ENCODE measurements at places on chromosomes 16 and 17. TPM values are rescaled to one million over a fixed set of nuclear protein-coding genes. Genes with fewer than 3 reads are reported as not detected.

CRHR1 gene
- polyA plus RNA-seq = 0.47 TPM

ADAMTS18 gene
- 3.3 TPM for polyA plus RNA-seq

CXCL16 gene
- polyA plus RNA-seq = 9.5 TPM

CCL1 gene
- polyA plus RNA-seq = not detected

TSNAXIP1 gene
- 7.8 TPM for polyA plus RNA-seq

DNA sequence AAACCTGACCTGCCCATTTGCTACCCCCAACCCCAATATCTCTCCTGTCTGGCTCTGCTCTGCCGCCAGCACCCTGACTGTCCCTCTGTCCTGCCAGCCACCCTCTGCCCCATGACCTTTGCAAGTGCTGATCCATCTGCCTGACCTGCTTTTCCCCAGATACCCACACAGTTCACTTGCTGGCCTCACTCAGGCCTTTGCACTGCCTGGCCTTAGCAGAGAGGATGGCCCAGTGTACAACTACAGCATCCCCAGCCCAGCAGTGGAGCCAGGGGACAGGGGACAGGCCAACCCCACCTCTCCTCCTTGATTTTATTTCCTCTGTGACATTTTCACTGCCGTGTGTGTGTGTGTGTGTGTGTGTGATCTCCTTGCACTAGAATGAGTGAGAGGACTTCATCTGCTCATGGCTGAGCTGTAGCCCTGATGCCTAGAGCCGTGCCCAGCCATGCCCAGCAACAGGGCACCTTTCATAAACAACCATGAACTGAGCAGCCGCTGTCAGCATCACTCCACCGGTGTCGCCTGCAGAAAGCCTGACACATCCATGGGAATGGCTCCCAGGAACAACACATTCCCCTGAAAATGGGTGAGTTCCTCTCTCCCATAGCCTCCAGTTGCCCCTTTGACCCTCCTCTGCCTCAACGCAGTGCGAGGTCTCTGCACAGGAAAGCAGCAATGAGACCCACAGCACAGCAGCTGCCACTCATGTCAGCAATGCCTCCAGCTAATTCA is 36.0 kb upstream of the RBFOX3 start:
- DNase-seq = no peak

DNA sequence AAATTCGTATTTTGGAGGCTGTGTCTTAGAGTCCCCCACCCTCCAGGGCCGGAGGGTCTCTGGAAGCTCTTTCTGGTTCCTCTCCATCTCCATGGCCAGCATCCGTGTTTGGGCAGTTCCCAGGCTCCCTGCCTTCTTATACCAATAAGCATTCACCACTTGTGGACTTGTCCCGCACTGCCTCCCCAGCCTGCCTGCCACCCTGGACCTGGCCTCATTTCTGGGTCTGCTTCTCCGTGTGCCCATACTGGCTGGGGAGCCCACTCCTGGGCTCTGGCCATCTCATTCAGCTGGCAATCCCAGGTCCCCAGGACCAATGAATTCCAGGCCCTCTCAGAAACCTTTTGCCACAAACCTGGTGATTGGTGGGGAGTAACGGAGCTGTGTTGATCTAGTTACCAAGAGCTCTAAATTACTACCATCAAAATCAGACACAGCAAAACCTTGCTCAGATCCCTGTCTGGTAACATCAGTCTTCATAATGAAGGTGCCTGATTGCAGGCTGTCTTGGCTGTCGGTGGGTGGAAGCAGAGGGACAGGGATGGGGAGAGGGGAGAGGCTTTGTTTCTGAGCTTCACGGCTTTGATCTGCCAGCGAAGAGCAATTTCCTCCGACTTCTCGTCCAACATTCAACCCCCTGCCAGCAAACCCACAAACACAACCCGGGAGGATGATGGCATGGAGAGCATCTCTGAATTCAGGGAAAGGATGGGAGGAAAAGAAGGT is 27.7 kb upstream of the CRHR1 start:
- DNase-seq = peak; percentile 6

DNA sequence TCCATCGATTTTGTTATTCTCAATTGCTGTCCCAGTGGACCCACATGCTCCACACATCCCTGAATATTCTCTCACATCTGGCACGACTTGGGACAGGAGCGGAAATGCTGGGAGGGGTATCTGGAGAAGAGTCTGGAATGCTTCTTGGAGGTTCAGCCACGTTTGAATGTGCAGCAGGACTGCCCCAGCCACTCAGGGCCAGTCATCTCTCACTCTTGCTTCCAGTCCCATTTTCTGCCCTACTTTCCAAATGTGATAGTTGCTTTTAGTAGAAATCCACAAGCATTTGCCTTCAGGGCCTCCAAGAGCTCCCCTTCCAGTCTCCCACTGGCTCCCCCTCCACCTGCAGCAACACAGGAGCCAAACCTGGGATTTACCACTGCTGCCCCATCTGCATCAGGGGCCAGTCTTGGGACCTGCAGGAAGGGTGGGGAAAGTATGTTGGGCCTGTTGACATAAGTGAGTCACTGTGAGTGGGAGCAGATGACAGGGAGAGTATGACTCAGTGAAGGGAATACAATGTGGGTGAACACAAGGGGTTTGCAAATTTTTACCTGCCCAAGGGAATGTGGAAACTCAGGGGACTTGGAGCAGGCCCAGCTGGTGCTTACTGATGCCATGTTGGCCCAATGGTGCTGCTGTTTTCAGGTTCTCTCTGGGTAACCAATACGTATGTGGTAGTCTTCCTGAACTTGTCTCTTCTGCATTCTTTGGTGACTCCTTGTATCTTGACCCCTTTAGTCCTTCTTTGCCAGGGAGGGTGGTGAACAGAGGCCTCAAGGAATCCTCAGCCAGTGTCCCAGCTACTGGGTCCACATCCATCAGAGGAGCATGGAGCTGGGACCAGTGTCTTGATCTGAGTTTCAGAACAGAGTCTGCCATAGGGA is 78.8 kb upstream of the CRHR1 start:
- no peak for DNase-seq

DNA sequence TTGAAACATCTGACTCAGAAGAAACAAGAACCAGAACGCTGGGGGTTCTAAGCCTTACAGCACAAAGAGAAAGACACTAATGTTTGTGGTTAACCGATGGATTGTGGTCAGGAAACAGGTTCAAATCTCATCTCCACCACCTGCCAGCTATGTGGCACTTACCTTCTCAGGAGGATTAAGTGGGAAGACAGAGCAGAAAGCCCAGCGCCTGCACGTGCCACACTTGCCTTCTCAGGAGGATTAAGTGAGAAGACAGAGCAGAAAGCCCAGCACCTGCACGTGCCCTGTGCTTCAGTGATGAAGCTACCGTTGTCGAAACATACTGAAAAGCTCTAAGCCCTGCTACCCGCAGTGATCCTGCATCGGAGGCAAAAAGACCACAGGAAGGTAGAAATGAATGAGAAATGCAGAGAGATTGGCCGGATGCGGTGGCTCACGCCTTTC is 90.6 kb downstream of the NXN start:
- no peak for DNase-seq

DNA sequence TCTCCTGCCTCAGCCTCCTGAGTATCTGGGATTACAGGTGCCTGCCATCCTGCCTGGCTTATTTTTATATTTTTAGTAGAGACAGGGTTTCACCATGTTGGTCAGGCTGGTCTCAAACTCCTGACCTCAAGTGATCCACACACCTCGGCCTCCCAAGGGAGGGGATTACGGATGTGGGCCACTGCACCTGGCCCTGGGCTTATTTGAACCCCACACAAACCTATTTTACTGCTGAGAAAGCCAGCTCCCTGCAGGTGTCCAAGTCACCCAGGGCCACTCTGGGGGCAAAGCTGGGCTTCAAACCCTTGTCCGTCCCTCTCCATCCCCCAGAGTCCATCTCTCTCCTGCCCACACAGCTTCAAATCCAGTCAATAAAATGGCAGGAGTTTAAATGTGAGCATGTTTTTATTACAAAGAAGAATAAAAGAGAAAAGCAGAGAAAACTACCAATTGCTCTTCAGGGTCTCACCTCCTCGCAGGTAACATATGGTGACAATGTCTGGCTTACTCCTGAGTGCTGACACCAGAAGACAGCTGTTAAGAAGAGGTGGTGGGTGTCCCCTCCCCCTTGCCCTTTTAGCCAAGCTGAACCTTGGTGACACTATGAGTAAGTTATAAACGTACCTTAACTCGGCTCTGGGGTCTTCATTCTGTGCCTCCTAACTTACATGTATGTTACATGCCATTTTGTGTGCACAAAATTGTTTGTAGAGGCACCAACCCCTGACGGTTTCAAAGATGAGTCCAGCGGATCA is 45.4 kb downstream of the LAT start:
- DNase-seq = no peak

- no peak for DNase-seq
Observed at GRCh38 chr17:15973016-15973415, 26.5 kb downstream of the ZSWIM7 start.

DNA sequence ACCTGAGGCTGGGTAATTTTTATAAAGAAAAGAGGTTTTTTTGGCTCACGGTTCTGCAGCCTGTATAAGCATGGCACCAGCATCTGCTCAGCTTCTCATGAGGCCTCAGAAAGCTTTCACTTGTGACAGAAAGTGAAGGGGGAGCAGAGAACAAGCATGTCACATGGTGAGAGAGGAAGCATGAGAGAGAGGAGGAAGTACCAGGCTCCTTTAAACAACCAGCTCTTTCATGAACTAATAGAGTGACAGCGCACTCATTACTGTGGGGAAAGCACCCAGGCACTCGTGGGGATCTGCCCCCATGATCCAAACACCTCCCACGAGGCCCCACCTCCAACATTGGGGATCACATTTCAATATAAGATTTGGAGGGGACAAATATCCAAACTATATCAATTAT is 86.8 kb downstream of the USP32 start:
- DNase-seq = no peak

DNA sequence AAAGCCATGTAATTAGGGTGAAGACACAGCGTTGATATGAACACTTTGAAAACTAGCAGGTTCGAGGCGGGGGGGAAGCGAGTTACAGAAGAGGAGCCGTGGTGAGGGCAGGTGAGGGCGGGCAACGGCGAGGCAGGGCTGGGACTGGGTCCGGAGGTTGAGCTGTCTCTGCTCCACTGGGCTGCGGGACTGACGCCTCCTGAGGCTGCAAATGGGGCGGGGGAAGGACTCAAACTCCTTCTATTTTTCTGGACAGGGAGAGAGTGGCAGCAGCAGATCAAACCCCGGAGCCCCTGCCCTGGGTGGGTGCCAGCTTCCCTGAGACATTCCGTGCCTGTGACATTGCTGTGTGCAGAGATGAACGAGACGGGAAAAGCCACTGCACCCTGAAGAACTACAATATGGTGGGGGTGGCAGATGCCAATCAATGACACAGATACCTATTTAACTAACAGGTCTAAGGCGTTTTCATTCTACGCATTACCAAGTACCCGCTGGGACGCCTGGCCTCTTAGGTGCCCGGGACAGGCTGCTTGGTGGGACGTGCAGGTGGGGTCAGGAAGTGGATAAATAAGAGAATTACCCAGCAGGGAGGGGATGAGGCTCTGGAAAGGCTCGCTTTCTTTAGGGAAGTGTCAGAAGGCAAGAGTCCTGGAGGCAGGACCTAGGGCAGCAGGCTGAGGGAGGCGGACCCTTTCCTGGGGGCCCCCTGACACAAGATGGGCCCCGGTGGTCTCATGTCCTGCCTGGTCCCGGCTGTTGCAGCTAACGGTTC is 30.4 kb downstream of the RPH3AL start:
- DNase-seq = no peak

DNA sequence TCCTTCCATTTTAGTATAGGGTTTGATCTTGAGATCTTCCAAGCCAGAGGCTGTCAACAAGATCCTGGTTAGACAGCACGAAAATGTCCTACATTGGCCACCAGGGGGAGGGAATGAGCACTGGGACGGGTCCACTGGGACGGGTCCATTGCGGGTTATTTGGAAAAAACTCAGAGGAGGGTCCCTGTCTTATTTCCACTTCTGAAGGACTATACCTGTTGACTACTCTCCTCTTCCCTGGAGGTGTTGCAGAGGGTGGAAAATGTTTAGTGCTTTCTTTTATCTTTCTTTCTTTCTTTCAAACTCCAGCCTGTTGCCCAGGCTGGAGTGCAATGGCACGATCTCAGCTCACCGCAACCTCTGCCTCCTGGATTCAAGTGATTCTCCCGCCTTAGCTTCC is 2.5 kb downstream of the TTLL6 start:
- peak; percentile 55 for DNase-seq

DNA sequence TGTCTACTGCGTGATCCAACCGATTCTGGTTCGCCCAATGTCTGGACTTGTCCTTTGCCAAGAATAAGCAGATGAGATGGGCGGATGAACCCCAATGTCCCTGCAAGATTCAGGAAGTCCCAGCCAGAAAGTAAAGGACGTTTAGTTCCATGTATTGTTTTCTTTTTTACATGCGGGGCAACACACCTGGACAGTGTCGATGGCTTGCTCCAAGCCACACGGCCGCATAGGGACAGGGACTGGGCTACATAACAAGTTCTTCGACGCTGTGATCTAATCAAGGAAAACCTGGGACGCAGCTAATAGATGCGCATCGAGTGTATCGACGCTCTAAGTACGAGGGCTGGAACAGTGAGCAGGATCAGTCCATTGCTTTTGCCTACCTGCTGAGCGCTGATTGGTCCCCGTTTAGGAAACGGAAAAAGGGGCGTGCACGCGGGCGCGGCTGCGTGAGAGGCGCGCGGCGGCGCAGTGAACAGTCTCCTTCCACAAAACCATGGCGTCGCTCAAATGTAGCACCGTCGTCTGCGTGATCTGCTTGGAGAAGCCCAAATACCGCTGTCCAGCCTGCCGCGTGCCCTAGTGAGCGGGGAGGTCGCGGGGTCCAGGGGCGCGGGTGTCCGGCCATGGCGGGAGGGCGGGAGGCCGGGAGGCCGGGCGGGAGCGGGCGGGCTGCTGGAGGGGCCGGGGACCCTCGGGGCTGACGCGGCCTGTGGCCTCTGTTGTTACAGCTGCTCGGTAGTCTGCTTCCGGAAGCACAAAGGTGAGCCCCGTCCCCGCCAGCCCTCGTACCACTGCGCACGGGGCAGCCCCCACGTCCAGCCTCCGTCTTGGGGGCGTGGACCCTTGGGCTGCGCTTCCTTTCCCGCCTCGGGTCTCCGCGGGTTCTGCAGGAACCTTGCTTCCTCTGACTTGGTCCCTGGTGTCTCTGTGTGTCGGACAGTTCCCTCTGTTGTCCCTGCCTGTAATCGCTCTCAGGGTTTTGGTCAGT is at the start of gene ZNHIT3:
Gene ZNHIT3, plus strand, starts transcription at position 478 of the 991 bp plus-strand sequence. Its CDS starts 19 bp downstream, at position 497.
- DNase-seq = peak; percentile 91

- DNase-seq = no peak
Observed at GRCh38 chr17:64129515-64129764, 504 bp downstream of the ERN1 start.

GRCh38 chr16:66524601-66525164 is 25.2 kb downstream of the TK2 start:
- DNase-seq = no peak

DNA sequence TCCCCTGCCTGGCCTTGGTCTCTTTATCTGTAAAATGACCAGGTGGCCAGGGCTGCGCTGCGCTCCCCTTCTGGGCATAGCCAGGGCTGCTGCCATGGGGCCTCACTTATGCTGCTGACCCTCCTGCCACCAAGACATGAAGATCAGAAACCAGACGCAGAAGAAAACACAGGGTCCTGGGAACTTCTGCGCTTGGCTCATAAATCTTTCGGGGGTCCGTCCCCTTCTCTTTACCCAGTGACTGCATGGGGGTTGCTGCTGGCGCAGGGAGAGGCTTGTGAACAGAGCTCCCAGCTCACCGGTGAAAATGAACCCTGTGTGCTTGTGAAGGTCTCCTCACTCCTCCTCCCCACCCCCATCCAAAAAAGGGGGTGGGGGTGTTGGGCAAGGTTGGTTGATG is 5.7 kb upstream of the FOXL1 start:
- no peak for DNase-seq

All from left kidney (tissue), 8 donors.